ENCODE measurements at places on chromosomes 16 and 17.

- DNase-seq, result no peak
Observed at GRCh38 chr17:28584434-28584833, 7.7 kb upstream of the ALDOC start.

GRCh38 chr16:17177959-17178905 is 292.5 kb downstream of the XYLT1 start:
- no peak for DNase-seq

- DNase-seq, result peak; percentile 16
Observed at GRCh38 chr16:2883458-2883908, 468 bp downstream of the FLYWCH2 start.

GRCh38 chr16:57478396-57479204 is 7.7 kb downstream of the DOK4 start:
- no peak for DNase-seq

DNA sequence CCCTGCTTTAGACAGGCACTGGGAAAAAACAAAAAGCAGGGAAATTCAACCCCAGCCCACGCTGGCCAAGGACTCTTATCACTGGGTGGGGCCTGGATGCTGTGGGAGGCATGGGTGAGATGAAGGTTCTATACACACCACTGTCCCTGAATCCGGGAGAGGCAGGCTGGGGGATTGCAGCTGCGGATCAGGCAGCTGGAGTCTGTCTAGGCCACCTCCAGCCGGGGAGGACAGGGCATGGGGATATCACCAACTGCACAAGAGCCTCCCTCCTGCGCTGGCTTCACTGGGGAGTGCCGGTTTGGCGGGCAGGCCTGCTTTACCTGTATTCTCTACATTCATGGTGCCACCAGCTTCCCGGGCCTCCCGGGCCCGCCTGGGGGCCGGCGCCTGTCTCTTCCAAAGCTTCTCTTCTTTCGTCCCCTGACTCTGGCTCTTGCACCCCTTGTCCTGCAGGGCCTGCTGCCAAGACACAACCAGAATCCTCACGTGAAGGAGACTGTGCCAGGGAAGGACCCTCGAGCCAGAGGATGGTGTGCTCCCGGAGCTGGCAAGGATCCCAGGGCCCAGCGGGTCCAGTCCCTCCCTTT is 13.9 kb downstream of the KIFC3 start:
- DNase-seq, result no peak

DNA sequence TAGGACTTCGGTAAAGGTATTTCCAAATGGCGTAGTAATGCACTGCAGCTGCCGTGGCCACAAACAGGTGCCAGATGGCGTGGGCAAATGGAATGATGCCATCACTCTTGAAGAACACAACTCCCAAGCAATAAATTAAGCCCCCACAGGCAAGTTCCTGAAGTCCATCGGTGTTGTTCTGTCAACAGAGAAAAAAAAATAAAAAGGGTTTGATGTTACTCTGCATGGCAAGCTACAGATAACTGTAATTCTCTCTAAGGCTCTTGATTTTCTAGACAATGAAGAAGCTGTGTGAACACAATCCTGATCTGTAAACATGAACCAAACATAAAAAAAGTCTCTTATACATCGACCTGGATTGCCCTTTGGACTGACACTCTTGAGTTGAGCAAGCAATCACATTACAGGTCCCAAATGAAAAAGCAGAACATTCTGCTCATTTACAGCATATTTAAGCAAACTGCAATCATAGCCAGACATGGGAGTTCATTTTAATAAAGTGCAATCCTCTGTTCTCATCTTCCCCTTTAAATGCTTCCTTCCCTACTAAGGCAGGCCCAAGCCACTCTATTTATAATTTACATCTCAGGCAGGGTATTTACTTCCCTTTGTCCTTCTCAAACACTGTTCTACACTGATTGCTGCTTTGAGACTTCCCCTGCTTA is 27.1 kb downstream of the MMD start:
- no peak for DNase-seq

GRCh38 chr17:72460711-72461110 is 339.9 kb downstream of the SOX9 start:
- no peak for DNase-seq

DNA sequence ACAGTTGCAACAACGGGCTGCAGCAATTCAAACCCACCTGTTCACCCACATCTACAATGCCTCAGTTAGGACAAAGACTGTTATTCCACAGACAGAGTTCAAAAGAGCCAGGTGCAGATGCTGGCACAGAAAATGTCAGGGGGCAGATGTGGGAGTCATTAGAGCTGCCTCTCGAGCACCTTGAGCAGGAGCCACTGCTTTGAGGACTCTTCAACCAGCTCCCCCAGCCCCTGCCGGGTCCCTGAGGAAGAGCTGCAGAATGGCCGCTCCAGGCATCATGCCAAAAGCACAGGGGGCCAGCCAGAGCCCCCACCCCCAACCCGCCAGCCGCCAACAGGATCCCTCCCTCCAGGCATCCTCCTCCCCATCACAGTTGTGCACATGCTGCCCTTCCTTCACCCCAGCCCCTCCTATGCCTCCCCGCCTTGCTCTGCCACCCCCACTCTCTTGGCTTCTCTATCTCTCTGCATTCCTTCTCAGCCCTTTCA is 20.8 kb downstream of the C17orf67 start:
- no peak for DNase-seq

DNA sequence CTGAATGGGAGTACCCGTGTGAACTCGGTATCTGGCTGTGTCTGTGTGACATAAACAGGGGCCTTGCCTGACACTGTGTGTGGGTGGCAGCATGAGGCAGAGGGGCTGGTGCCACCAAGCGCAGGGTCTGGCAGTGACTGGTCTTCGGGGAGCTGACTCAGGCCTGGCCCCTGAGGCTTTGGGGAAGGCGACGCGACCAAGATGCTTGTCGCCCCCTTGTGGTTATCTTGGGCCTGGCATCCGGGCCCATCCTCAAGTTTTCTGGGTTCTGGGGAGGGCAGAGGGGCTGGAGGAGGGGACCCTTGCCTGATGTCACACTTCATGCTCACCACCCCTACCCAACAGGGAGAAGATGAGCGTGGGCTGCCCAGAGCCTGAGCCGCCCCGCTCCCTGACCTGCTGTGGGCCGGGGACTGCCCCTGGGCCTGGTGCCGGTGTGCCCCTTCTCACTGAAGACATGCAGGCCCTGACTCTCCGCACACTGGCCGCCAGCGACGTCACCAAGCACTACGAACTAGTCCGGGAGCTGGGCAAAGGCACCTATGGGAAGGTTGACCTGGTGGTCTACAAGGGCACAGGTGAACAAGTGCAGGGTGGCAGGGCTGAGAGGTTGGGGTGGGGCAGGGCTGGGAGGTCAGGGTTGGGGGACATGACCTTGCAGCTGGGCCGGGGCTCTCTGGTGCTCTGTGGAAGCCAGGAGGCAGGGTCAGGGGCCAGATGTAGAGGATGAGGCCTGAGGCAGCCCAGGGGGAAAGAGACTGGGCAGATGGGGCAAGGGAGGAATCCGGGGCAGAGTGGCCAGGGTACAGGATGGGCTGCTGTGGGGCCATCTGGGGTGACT is 24.9 kb downstream of the SBK1 start:
- peak; percentile 38 for DNase-seq

GRCh38 chr17:31902693-31903092 is 1.2 kb upstream of the UTP6 start:
- DNase-seq, result no peak

- no peak for DNase-seq
Observed at GRCh38 chr16:11977376-11978041, 975 bp downstream of the SNX29 start.

GRCh38 chr17:42536048-42536371 is at the start of gene NAGLU:
Gene NAGLU, plus strand, starts transcription at chr17:42536241. Its CDS starts 32 bp downstream, at chr17:42536273.
- peak; percentile 94 for DNase-seq

DNA sequence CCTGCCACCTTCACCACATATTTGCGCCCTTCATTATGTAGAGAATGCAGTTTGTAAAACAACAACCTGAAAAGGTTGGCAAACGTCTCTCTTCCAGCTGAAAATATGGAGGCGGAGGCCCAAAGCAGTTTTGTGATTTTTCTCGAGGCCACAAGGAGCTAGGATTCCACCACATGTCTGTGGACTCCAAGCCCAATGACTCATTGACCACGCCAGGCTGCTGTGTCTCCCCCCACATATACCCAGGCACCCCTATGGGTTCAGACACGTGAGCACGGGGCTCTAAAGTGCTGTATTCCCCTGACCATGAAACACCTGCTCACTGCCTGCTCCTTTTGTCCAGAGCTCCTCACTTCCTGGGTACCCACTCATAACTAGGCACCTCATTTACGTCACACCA is 121.4 kb upstream of the CDH5 start:
- DNase-seq, result no peak

GRCh38 chr17:38424297-38424972 is 3.8 kb upstream of the ARHGAP23 start:
- no peak for DNase-seq

DNA sequence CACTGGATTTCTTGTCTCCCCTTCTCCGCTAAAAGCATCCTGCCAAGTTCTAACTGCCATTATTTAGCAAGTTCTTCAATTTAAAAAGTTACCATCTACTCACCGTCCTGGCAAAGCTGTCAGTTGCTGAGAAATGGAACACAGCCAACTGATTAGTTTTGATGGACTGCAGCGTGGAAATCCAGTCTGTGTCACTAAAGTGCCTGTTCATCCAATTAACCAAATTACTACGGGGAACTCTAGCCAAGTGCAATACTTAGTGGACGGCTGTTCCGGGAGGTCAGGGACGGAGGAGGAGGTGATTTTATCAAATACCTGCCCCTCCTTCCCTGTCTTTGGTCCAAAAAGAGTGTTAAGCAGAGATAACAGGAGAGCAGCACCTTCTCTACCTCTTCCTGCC is 260.7 kb downstream of the MAF start:
- no peak for DNase-seq

DNA sequence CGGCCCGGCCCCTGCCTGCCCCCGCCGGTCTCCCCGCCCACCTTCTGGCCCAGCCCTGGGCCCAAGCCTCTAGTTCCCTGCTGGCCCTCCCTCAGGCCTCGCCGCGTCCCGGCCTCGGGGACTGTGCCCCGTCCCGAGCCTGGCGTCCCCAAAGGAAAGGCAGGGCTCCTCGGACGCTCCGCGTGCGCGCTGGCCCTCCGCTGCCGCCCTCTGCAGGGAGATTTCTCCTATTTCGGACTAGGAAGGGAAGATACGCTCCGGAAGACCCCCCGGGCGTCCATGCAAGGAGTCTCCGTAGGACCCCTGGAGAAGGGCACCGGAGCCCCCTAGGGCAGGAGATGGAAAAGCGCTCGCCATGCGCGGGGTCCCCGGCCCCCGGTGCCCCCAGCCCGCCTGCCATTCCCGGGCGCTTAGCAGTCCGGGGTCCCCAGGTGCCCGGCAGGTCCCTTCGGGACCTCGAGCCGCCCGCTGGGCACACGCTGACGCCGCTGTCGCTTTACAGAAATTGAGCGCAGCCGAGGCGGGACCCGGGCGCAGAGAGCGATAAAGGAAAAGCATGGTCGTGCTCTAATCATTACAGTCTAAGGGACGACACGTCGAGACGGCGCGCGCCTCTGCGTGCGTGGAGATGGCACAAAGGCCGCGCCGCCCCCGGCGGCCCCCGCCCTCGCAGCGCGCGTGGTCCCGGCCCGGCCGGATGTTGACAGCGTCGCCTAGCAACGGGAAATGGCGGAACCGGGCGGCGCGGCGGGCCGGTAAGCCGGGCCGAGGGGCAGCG is at the start of gene CCDC40:
TSS of gene CCDC40 (plus strand) at position 706 of the 778 bp plus-strand sequence. CDS start at position 727, 21 bp downstream.
- peak; percentile 77 for DNase-seq

- peak; percentile 44 for DNase-seq
Observed at GRCh38 chr17:79664930-79665737, 54.3 kb upstream of the RBFOX3 start.

DNA sequence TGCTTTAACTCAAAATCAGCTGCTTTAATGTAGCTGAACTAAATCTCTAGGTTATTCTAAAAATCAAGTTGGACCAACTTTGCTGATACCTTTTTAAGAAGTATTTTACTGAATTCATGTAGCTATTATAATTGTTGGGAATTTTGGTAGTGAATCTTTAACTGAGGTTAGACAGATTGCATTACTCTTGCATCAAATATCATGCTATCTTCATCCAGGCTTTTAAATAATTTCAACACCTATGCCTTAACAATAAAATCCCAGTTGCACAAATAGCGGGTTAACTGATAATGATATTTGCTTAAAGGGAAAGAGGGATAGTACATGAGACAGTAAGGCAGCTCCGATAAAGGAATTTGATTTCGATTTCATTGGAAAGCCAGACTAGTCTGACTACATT is 241.3 kb upstream of the TBX2 start:
- DNase-seq, result no peak

- DNase-seq, result no peak
Observed at GRCh38 chr16:90020838-90021382, 1.7 kb upstream of the DBNDD1 start.

DNA sequence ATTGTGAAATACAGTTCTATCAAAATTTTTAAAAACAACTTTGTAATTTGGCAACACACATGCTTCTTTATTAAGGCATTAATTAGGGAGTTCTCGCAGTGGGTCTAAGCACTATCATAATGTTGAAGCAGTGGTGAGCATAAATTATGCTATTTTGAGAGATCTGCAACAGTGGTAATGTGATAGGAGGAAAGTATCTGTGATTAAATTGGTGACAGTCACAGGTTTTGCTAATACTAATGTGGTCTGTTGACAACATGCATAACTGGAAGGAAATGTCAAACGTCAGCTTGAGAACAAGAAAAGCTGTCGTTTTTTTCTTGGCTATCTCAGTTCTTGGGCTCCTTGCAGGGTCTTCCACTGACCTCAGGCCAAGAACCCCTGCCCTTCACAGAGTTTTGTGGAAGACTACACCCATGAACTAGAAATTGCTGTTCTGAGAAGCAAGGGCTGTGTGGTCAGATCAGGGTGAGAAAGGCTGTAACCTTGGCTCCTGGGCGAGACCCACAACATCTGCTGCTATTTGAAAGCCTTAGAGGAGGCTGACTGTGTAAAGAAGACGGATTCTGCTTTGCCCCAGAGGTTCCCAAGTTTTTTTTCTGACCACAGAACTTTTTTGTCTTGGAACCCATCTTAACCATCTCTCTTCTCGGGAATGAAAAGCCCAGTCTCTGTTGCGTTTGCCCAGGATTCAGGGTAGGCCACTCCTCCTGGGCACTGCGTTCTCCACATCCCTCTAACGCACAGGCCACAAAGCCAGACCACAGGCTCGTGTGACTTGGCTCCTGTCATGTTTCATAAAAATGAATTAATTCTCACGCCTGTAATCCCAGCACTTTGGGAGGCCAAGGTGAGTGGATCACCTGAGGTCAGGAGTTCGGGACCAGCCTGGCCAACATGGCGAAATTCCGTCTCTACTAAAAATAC is 13.9 kb downstream of the ATP2A1 start:
- no peak for DNase-seq

- no peak for DNase-seq
Observed at GRCh38 chr16:19329932-19330331, 44.4 kb downstream of the CLEC19A start.

GRCh38 chr17:59423137-59423724 is 91.8 kb downstream of the YPEL2 start:
- no peak for DNase-seq

All from head of caudate nucleus (tissue), 42 donors.